ENCODE measurements at places on chromosomes 16 and 17.

- DNase-seq: no peak
Measured at GRCh38 chr17:73703917-73704316, 59.7 kb upstream of the SDK2 start.

DNA sequence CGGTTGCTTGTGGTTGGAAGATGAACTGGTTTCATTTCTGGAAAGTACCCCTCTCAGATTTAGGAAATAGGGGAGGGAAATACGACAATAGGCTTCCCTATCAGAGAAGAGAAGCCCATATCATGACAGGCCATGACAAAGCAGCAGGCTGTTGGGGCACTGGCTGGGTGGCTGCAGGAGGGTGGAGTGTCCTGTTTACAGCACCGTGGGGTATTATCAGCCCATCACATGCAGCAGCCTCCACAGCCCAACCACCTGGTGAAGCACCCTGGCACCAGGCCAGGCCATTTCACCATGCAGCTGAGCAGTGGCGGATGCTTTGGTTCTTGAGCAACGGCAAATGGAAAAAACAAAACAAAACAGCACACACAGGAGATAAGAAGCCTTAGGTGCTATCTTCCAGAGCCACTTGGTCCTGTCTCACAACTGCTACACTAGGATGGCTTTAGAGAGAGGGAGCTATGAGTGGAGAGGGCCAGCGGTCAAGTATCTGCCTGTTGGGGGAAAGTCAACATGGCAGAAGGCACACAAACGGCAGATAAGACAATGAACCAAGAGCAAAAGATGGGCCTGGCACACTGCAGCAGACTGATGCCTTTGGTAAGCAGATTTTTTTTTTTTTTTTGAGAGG lies 24.2 kb downstream of the FAM117A start:
- DNase-seq: peak; percentile 97

- DNase-seq: no peak
Measured at GRCh38 chr16:52056259-52056658, 490.7 kb downstream of the TOX3 start.

GRCh38 chr17:58383892-58384462 lies 32.0 kb upstream of the SUPT4H1 start:
- DNase-seq: no peak

- no peak for DNase-seq
Measured at GRCh38 chr17:32859857-32860525, 16.9 kb downstream of the MYO1D start.

DNA sequence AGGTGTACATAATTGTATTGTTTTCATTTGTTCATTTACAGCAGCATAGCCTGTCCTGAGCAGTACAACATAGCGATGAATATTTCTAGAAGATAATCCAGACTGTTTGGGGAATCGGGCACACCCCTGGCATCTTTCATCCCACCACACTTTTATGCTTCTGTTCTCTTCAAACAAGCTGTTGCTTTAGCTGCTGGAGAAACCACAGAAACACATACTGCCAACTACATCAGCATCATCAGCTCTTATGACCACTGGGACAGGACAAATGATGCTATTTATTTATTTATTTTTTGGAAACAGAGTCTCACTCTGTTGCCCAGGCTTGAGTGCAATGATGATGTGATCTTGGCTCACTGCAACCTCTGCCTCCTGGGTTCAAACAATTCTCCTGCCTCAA lies 22.6 kb upstream of the HAPSTR1 start:
- DNase-seq: no peak

Data from effector CD4-positive, alpha-beta T cell (primary cell).